ENCODE measurements at places on chromosomes 3 and 15.
A peak's percentile ranks its signal among the peaks of the same experiment; 100 is the strongest.

GRCh38 chr3:191329654-191330529, at the start of gene UTS2B:
UTS2B (minus strand) TSS chr3:191330526; CDS start chr3:191282189, 48,337 bp downstream.
- DNase-seq: no peak

GRCh38 chr3:171165983-171166382, 139.5 kb upstream of the SLC2A2 start:
- no peak for DNase-seq

DNA sequence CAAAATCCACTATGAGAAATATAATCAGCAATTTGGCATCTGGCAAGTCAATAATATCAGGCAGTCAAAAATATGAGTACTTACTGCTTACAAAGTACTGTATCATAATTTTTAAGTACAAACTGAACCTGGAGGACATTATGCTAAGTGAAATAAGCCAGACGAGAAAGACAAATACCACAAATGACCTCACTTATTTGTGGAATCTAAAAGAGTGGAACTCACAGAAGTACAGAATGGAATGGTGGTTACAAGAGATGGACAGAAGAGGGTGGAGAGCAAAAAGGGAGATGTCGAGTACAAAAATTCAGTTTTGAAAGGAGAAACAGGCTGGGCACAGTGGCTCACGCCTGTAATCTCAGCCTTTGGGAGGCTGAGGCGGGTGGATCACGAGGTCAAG, 12.4 kb downstream of the PCYT1A start:
- no peak for DNase-seq

- peak; percentile 40 for DNase-seq
These were observed 3.7 kb downstream of the PBRM1 start for GRCh38 chr3:52682016-52682415.

- DNase-seq: no peak
These were observed 49.3 kb upstream of the IGF2BP2 start for GRCh38 chr3:185874119-185874518.

DNA sequence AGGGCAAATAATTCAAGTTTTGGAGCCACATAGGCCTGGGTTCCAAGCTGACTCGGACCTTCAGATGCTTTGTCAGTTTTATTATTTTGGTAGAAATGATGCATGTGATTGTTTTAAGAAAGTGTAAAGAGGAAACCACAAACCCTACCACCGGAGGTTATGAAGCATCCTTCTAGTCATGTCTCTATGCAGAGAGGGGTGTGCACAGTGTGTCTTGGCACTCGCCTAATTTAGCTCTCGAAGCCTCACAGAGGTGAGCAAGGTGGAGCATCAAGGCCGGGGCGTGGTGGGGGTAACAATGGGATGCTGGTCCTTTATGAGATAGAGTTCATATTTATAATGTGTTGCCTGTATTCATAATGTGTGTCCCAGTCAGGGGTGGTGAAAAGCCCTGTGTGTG, 63.7 kb upstream of the SMAD6 start:
- no peak for DNase-seq

- no peak for DNase-seq
These were observed 98.8 kb upstream of the MB21D2 start for GRCh38 chr3:193016437-193016901.

Measured in fibroblast of skin of left quadriceps (primary cell).